Psoas muscle (tissue), 8 donors: ENCODE measurements at places on chromosomes 16 and 17. TPM values are rescaled to one million over a fixed set of nuclear protein-coding genes. Genes with fewer than 3 reads are reported as not detected.

GRCh38 chr17:80694992-80695912, 150.6 kb downstream of the RPTOR start:
- no peak for DNase-seq

The PEX12 gene
- total RNA-seq, result 7.8 TPM

GRCh38 chr17:9472094-9472493, 103.5 kb downstream of the STX8 start:
- DNase-seq, result no peak

GRCh38 chr17:55747209-55747608, 3.6 kb upstream of the PCTP start:
- DNase-seq, result no peak

DNA sequence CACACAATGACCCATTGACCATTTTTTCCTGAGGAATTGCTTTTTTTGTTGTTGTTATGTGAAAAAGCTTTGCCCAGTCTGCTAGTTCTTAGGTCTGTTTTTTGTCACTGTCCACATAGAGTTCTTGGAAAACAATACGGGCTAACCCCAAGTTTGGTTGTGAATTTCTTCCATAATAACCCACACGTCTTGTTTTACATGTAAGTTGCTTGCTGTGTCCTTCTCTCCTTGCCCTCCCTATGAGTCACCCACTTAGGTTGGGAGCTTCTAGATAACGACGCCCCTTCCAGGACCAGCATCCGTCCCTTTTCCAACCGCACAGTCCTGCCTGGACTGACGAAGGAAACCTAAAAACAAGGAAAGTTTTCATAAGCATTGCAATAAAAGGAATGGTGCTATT, 175.3 kb upstream of the HS3ST3A1 start:
- DNase-seq, result no peak

GRCh38 chr17:20271011-20271610, 196.2 kb downstream of the LGALS9B start:
- no peak for DNase-seq

DNA sequence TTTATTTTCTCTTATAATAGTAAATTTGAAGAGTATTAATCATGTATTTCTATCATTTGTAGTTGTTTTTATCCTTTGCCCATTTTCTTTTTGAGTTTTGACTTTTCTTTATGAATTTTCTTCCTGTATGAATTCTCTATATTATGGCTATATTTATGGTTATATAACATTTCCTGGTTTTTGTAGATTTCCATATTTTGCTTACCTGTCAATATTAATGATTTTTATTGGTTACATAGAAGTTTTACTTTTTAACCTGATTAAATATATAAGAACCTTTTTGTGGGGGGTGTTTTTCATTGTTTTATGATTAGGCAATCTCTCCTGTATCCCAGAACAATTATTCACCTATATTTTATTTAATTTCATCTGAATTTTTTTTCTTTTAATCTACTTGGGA, 93.2 kb downstream of the AATF start:
- DNase-seq, result no peak

- no peak for DNase-seq
These were observed 13.8 kb downstream of the NDUFAF8 start for GRCh38 chr17:81252987-81253329.

The WNT9B gene
- not detected for total RNA-seq

The KRT24 gene
- total RNA-seq, result not detected

- no peak for DNase-seq
These were observed 37.3 kb upstream of the CDC42EP4 start for GRCh38 chr17:73349138-73349537.

DNA sequence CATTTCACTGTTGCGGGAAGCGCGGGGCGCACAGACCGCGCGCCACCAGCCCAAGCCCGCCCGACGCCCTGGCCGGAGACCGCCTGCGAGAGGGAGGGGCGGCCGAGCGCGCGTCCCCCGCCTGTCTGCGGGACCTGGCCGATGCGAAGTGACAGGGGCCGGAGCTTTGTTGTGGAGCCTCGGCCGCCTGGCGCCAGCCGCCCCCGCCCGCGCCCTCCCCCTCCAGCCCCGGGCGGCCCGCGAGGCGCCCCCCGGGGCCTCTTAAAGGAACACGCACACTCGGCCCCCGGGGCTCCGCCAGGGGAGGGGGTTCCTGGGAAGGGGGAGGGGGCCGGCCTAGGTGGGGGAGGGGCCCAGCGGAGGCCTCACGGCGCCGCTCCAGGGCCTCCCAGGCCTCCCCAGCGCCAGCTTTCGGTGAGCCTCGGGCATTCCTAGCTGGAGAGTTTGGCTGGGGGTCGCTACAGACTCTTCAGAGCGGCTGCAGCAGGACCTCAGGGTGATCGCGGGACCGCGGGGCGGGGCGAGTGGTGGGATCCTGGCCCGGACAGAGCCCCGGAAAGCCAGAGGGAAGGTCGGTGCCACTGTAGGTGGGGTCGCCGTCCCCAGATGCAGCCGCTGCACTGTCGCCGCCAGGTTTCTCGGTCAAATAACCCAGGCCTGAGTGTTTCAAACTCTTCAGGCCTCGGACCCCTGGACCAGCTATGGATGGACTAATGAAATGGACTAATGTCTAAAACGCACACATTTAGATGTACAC, 2.4 kb upstream of the TBX2 start:
- no peak for DNase-seq

DNA sequence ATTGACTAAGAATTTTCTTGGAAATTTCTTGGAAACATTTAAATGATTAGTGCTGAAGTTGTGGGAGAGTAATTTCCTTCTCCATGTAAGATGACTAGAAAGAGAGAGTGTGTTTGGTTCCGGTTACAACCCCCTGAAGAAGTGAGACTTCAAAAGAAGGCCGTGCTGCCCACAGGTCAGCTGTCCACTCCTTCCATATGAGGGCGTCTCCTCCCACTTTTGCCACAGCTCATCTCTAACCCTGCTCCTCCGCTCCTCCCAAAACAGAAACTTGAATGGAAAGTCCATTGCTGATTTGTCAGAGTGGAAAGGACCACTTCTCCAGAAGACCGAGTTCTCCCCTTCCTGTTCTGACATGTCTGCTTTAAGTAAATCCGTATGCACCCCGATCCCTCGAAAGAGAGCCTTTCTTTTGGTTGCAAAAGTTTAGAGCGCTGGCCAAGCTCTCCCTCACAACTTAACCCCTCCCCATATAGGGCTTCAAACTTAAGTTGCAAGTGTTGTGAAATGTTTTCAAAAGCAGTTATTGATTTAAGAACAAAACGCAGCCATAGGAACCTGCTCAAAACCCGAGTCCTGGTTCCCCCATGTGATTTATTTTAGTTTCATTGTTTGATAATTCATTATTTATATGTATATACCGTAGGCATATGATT, 129.5 kb downstream of the SOCS1 start:
- DNase-seq, result no peak

DNA sequence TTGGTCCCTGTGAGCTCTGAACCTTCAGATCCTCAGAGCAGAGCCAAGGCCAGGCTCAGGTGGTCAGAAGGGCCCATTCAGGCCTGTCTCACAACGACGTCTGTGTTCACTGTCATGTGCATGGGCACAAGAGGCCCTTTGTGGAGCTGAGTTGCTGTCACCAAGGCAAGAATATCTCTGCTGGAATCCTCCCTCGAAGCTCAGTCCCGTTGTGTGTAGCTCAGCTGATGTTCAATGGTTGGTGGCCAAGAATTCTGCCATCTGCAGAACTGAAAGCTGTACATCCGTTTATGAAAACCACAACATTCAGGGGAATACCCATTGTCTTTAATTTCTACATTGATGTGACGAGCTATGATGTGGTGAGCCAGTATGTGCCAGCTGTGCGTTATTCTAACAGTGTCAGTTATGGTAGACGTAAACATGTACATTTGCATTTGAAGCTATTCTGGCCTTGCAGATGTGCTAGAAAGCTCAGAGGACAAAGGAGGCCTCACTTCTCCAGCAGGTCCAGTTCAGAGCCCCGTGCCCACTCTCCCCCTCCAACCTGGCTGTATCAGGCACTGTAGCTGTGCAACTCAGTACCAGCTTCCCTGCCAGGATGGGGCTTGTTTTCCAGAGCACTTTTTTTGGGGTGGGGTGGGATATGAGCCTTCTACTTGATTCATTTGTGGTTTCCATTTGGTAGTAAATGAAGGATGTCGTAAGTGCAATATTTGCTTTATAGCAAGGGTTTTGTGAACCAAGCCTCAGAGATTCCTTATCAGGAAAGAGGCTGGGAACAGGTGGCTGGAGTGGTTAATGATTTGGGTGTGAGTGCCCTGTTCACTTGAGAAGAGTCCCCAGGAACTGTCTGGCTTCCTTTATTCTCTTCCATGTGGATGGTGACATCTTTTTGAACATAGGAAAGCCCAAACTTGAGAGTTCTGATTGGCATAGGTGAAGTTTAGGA, 56.1 kb downstream of the B9D1 start:
- no peak for DNase-seq

- DNase-seq, result no peak
These were observed 127.2 kb downstream of the CDH8 start for GRCh38 chr16:61909074-61909473.

GRCh38 chr17:21303441-21304065, 19.0 kb downstream of the MAP2K3 start:
- peak; percentile 40 for DNase-seq

The SRCIN1 gene
- not detected for total RNA-seq

The TBC1D3E gene
- not detected for total RNA-seq

The SMPD3 gene
- total RNA-seq, result 0.17 TPM

The MED9 gene
- total RNA-seq, result 29.6 TPM

The DLG4 gene
- 8.9 TPM for total RNA-seq

The ABCC3 gene
- 0.61 TPM for total RNA-seq

DNA sequence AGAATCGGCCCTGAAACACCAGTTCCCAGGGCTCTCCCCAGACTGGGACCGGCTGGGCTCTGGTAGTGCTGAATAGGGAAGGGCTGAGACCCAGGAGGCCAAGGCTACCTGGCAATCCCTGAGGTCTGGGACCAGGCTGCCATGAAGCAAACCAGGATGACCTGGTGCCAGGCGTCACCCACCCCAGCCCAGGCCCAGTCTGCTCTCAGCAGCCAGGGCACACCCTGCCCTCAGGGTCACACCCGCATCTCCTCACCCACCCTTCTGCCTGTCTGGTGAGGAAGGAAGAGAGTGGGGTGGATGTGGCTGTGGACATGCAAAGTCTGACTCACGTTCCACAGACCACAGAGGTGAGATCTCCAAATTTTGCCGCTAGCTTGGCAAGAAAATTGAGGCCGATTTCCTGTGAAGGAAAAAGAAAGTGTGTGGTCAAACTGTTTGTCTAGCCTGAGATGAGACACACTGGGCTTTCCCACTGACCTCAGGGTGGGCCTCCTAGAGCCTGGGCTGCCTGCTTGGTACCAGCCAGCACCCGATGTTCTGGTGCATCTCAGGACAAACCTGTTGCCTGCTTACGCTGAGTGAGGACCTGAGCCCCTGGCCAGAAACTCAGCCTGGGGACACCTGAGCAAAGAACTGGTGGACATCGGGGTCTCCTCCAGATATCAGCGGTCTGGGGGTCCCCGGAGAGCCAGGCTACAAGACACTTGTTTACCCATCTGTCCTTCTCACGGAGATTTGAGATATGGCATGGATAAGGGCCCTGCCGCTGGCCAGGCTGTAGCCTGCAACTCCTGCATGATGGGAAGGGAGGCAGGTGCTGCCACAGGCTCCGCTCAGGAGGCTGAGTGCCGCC, 6.3 kb upstream of the RAB37 start:
- DNase-seq, result no peak

DNA sequence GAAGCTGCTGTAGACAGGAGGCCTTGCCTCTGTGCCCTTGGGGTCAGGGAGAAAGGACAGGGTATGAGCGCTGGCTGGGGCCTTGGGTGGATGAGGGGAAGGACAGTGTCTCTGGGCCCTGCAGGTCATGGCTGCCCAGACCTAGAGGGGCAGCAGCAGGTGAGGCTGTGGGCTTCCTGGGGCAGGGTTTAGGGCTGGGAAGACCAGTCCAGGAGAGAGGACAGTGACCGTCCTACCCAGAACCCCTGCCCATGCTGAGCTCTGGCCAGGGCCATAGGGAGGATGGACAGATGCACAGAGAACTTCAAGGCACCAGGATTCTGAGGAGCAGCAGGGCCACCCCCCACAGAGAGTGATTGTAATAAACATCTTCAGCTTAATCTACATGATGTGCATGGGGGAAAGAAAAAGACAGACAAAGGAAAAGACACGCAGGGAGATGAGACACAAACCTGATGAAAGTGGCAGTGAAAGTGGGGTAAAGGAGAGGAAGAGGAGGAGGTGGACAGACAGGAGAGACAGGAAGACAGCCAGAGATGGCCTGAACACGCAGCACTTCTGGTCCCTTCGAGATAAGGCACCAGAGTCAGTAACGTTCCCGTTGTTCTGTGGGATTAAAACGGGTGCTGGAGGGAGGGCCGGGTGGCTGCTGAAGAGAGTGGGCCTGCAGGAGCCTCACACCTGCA, 17.5 kb downstream of the FLOT2 start:
- DNase-seq, result no peak

DNA sequence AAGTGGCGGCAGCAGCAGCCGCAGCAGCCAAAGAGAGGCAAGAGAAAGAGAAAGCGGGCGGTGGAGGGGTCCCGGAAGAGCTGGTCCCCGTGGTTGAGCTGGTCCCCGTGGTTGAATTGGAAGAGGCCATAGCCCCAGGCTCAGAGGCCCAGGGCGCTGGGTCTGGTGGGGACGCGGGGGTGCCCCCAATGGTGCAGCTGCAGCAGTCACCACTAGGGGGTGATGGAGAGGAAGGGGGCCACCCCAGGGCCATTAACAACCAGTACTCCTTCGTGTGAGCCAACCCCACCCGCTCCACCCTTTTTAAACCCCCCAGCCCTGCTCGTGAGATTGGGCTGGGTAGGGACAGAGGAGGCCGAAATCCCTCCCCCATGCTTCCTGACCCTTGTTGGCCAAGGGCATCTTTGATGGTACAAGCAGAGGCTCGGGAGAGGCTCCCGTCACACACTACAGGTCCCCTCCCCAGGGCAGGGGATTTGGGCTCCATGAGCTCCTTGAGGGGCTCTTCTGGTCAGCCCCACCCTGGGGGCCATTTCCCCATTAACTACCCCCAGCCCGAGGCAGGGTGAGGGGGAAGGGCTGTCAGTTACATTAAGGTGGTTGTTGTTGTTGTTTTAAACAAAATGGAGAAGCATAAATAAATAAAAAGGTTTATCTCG, 4.6 kb upstream of the ATP2A1 start:
- no peak for DNase-seq

The CRHR1 gene
- not detected for total RNA-seq

DNA sequence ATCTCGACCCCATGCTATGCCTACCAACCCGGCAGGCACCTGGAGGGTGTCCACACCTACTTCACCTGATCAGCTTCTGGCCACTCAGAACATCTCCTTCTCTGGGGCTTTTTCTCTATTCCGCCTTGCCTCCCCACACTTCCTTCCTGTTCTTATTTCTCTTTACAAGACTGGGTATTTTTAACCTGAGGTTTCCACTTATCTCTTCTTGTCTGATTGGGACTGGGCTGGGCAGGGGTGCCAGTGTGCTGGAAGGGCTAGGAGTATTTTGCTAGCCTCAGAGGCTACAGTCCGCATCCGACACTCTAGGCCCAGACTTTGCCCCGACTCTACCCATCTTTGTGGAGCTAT, 26.2 kb upstream of the ZNF652 start:
- DNase-seq, result no peak

The TMEM98 gene
- 1.4 TPM for total RNA-seq
